NCI-H526 treated with DMSO at 0.1 percent for 48 hours (cell line): ENCODE measurements at places on chromosomes 4 and X.
A peak's percentile ranks its signal among the peaks of the same experiment; 100 is the strongest.

- no peak for DNase-seq
These were observed 234.0 kb upstream of the VCX3A start for GRCh38 chrX:6768881-6769280.

GRCh38 chrX:7240929-7241328 is 93.0 kb upstream of the PUDP start:
- no peak for DNase-seq

DNA sequence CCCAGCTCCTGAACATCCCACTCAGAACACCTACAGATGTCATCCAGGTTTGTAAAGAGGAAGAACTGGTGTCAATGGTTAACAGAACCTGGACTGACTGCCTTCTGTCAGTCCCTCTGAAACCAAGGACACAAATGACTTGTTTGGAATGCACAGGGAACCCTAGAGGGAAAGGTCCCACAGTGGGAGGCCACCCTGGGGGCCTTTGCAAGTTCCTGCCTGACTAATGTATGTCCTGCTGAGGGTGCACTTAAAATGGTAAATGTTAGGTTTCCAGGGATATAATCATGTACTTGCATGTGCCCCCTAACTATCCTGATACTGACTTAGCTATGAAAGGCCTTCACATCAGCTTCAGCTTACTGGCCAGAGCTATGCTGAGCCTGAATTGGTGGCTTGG is 15.0 kb upstream of the XAGE2 start:
- no peak for DNase-seq

GRCh38 chr4:117400039-117400835 is 314.9 kb upstream of the TRAM1L1 start:
- no peak for DNase-seq

DNA sequence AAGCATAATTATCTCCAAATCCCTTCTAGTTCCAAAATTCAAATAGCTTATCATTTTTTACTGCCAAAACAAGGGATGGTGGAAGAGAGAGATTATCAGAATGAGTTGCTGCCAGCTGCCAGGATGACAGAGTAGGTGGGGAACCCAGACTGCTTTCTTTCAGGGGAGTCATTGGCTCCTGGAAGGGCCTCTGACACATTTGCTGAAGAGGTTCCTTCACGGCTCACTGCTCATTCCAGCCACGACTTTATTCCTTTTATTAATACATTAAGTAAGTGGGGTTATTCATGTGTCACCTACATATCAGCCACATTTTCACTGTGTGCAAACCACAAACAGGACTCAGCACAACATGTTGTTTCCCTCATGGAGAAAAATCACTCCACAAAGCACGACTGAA is 12.7 kb upstream of the SMIM43 start:
- no peak for DNase-seq

GRCh38 chrX:13001097-13001496 is 26.2 kb downstream of the TMSB4X start:
- DNase-seq = no peak

- DNase-seq = peak; percentile 57
These were observed at the start of gene CSTF2 for GRCh38 chrX:100819837-100820666. TSS of gene CSTF2 (plus strand) at chrX:100820391. CDS start at chrX:100820417, 26 bp downstream.

DNA sequence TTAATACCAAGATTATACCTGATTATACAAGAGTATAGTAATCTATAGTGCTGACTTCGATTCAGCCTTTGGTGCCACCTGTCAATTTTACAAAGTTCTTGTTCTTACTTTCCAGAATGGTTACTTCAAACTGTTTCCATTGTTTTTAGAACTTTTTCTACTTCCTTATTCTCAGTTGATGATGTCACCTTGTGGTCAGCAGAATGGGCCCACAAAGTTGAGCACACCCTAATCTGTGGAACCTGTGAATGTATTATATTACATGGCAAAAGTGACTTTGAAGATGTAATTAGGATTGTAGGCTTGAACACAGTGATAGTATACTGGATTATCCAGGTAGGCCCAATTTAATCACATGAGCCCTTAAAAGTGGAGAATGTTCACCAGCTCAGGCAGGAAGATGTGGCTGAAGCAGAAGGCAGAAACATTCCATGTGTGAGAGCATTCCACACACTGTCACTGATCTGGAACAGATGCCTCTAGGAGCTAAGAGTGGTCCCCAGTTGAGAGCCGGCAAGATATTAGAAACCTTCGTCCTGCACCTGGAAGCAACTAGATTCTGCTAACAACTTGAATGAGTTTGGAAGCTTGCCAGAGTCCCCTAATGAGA is 6.3 kb upstream of the SGMS2 start:
- no peak for DNase-seq

DNA sequence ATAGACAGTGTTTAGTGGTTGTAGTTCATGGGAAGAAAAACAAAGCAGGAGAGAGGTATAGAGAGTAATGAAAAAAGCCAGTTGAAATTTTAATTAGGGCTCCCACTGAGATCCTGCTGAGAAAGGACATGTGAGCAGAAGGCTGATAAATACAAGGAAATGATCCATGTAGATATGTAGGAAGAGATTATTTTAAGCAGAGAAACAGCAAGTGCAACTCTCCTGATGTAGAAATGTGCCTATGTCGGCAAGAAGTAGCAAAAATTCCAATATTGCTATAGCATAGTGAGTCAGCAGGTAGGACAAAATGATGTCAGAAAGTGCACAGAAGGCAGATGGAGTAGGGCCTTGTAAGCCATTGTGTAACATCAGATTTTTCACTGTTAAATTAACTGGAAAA is 1027.3 kb downstream of the PCDH18 start:
- no peak for DNase-seq

DNA sequence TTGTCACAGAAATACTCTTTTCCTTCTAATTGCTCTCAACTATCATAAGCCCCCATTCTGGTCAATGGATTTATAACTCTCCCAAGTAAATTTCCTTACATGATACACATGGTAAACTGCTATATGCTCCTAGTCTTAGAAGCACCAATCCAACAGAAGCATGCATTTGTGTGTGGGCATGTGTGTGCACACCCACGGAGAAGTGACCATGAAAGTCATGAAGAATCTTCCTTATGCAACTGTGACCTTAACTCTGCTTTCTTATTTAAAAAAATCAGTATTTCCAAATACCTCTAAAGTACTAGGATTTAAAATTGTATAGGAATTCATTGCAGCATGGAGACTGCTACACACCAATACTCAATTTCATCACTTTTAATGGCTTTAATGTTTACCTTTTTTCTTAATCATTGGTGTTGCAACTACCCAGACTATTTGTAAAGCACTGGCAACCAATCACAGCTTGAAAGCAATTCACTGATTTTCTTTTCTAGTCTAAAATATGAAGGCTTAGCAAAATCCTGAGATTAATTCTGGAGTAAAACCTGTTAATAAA is 47.6 kb downstream of the MAML3 start:
- DNase-seq = no peak

DNA sequence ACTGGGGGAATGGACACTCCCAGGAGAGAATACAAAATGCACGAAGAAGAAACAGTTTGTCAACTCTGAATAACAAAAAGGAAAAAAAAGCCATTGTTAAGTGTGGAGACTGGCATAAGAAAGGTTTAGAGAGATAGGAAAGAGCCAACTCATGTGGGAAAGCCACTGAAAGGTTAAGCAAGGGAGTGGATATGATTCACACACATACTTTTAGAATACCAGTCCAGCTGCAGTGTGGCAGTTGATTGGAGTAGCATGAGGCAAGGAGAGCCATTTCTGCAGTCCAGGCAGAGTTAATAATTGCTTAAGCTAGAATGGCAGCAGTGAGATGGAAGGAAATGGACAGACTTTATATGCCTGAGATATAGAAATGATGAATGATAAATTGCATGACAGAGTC is 36.9 kb upstream of the ADAD1 start:
- DNase-seq = no peak

DNA sequence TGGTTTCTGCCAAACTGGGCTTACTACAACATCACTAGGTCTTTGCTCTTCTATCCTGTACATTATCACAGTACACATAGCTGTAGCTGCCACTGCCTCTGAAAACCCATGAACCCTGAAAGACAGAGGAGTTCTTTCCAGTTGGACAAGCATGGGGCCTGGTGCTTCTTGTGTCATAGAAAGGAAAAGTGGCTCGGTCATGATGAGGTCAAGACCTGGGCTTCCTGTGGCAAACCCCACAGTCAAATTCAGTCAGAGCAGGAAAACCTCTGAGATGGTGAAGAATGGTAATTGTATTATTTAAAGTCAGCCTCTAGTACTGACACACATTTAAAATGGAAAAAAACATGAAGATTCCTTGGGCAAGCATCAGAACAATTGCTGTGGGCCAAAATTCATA is 133.3 kb upstream of the PRPS2 start:
- no peak for DNase-seq

DNA sequence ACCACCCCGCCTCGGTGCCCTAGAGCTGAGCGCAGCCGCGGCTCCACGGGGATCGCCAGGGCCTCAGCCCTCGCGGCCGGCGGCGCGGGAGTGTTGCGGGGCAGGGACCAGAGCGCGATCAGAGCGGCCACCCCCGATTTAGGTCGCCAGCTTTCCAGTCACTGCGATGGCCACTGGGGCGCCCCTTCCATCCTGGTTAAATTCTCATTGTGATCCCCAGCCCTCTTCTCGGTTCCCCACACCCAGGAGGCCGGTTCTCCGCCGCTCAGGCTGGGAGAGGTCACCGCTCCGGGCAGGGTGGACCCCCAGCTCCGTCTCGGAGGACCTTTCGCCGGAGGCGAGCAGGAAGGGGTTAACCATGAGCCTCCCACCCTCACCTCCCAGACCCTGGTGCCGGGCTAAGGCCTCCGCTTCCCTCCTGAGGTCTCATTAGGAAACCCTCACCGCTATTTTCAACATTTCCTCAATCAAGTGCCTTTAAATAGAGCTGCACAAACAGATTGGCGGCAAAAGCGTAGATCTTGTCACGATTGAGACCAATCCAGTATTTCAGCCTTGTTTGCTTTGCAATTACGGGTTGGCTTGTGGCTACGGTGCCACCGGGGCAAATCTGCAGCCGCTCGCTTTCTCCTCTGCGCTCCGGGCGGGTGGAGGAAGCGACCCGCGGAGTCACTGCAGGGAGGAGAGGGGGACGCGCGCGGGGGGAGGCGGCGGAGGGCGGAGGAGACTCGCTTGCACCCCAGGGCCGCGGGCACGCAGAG is 8.3 kb upstream of the HAND2 start:
- DNase-seq = no peak

- no peak for DNase-seq
These were observed 6.0 kb downstream of the DHX15 start for GRCh38 chr4:24578364-24578763.

GRCh38 chr4:183765251-183765911 is 106.3 kb downstream of the TRAPPC11 start:
- peak; percentile 76 for DNase-seq

DNA sequence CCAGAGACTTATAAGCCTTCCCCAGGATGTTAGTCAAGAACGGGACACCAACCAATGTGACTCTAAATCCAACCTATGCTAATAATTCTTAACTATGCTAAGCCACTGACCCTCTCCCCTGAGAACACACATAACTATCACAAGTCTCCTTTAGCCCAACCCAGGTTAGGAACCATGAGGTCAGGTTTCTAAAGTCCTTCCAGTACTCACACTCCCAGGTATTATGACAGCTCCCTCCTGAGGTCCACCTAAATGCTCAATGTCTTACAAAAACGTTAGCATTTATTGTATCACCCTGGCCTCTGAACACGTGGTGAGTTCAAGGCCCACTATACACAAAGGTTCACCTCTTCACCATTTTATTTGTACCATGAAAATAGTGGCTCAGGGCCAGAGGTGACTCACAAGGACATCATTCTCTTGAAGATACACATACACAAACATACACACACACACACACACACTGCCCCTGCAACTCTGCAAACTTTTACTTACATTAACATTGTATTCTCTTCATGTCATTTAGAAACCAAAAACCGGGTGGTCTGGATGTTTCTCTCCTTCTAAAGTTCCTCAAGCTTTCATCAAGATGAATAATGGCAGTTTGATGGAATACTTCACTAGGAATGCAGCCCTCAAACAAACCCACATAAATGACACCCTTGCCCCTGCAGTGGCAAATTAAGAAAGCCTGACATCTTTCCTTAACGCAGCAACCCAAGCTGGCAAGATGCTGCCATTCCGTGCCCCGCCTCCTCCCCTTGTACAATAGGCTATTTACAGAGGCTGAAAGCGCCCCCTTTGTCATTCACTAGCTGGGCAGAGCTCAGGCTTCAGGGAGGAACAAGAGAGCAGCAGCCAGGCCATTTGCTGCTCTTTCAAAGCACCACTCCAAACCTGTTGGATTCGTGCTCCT is 17.7 kb downstream of the ACSL1 start:
- DNase-seq = no peak

- DNase-seq = no peak
These were observed 1.7 kb upstream of the GTPBP6 start for GRCh38 chrX:320126-320783.

DNA sequence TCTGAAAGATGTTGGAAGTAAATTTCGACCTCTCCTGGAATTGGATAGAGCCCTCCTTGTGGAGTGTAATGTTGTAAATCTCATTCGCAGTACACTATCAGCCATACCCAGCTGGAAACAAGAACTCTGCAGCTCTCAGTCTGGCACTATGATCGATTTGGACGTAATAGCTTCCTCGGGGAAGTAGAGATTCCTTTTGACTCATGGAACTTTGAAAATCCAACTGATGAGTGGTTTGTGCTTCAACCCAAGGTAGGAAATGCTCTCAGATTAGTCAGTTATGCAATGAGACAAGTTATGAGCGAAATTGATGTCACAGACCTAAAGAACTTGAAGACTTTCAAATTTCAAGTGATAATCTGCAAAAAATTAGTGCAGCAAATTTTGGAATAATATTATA is 103.9 kb downstream of the SYTL5 start:
- no peak for DNase-seq

GRCh38 chr4:159266981-159267868 is 164.3 kb downstream of the RAPGEF2 start:
- DNase-seq = no peak

GRCh38 chrX:41491267-41492004 is 44.3 kb downstream of the NYX start:
- DNase-seq = no peak
